NCI-H1092 treated with DMSO at 0.1 percent for 48 hours (cell line): ENCODE measurements at places on chromosomes 1 and 21.

DNA sequence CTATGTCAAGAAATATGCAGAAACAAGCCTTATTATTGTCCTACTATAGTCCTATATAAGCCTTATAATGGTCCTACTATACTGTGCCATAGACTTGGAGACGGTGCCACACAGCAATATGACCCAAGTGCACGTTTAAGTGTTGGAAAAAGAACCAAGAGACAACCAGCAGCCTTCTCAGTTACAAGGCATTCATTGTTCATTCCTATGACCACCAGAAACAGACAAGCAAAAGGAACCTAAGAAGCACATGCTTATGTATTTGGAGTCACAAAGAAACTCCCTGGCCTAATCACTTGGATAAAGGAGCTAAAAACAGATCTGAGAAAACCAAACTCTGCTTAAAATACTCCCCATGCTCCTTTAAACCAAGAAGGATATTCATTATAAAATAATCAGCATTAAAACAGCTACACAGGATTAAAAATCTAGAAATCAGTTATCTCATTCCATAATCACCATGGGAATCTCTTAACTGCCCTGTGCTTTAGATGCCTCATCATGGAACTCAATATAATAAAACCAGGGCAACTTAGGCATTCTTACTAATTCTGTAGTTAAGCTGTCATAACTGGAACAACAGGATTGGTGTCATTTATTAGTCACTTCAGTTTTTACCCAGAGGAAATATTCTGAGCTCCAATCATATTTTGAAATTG is 7.0 kb downstream of the COLGALT2 start:
- no peak for DNase-seq

- DNase-seq, result no peak
Observed at GRCh38 chr1:96598416-96599168, 123.0 kb upstream of the PTBP2 start.

DNA sequence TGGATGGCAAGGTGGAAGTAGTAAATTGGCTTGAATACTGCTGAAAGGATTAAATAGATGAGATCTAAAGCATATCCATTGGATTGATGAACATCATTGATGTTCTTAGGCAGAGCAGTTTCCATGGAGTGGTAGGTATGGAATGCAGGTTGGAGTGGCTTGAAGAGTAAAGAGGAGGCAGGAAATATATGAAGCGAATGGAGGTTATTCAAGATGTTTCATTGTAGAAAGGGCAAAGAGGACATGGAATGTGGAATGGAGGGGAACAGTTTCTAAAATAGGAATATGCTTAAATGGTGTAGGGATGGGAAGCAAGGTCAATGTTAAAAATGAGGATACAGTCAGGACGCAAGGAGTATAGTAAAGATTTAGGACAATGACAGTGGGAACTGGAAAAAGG is 6.1 kb downstream of the OSBPL9 start:
- no peak for DNase-seq

- DNase-seq, result peak; percentile 41
Observed at GRCh38 chr1:179021873-179022272, 3.8 kb upstream of the FAM20B start.

DNA sequence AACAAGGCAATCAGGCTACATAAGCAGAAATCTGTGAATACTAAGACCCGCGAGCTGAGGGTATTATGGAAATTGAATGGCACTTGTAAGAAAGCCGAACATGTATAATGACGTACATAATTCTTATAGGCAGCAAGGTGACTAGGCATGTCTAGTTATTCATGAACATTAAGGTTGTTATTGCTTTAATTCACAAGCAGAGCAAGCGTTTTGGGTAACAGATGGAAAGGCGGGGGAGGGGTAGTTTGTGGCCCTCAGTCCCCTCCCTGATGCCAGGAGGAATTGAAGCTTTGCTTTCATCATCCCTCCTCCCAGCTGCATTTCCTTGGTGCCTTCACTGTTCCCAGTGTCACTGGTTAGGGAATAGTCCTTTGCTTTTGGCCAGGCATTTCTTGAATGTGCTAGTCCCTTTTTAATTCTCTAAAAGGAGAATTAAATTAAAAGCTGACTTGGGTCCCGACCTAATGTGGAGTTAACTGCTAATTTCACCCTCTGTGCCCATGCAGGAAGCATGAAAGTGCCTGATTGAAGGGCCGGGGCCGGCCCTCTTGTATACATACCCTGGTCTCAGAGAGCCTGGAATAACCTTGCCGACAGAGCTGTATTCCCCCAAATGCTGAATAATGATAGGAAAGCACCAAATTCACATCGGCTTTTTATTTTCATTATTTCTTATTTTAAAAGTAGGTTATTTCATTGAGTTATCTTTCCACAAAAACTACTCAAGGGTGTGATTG is 42.5 kb downstream of the RYR2 start:
- DNase-seq, result no peak
